ENCODE measurements at places on chromosomes 4 and X.

- DNase-seq: no peak
Measured at GRCh38 chr4:153643406-153644383, 40.4 kb upstream of the TLR2 start.

- no peak for DNase-seq
Measured at GRCh38 chr4:60223208-60223923, 976.8 kb upstream of the ADGRL3 start.

DNA sequence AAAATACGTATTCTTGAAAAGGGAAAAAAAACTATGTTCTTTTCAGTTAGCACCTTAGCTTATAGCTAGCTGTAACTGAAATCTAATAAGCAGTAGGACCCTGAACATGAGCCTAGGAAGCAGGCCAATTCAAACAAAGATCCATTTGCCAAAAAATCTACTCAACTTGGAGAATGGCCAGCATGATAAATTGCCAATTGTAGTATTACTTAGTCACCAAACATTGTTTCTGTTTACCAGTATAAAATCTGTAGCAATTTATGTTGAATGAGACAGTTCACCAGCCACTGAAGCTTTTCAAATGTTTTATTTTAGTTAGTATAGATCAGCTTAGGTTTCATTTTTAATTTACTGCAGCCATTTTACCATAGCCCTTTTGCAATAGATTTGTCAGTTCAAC is 323.6 kb upstream of the DIPK2B start:
- DNase-seq: no peak

DNA sequence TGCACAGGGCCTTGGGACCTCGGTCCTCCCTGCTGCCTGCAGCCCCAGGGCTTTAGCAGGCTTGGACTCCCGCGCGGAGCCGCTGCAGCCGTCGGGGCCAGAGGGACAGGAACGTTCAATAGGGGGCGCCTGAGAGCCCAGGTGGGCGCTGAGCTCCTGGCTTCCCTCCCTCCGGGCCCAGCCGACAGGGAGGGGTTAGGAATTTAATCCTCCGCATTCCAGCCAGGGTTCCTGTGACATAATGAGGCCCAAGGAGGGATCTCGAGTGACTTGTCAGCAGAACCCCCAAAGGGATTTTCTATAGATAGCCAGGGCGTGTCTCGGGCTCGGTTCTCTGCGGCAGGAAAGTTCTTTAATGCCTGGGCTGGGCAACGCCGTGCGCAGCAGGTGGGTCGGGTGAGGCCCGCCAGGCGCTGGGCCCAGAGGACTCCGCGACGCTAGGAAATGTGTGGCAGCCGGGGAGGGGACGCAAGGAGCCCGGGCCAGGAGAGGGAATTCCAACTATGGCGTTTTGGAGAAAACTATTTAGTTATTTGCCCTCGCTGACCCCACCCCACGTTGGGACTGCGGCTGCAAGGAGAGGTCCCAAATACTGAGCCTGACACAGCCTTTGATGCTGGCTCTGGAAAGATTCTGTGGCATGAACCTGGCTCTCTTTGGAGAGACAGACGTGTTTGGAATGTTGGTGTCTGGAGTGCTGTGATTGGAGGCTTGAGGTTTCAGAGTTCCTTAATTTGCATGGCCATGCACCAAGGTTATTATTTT is 285.2 kb upstream of the GATB start:
- no peak for DNase-seq

DNA sequence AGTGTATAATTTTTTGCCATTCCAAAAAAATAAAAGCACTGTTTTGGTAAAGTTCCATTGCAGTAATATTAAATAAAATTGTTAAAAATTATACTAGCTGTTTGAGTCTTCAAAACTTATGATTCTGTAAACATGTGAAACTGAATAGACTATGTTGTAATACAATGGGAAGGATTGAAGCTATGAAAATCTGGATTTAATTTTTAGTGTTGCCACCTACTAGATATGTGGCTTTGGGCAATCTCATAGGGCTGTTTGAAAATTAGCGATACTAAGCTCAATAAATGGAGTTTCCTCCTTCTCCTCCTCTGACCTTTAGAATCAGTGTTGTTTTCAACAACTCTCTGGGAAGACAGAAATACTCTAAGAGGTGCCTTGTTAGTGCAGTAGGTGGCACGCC is 4.5 kb downstream of the PGRMC2 start:
- no peak for DNase-seq
